ENCODE measurements at places on chromosomes 11 and 22. TPM values are rescaled to one million over a fixed set of nuclear protein-coding genes. Genes with fewer than 3 reads are reported as not detected.

Gene KCNE3
- total RNA-seq, result 18.6 TPM

Gene ASCL2
- 7.6 TPM for total RNA-seq

Gene SMC1B
- not detected for total RNA-seq

Gene SLC37A2
- 5.3 TPM for total RNA-seq

Gene TRIM51
- total RNA-seq, result not detected

Gene NDUFA6
- 54.1 TPM for total RNA-seq

Gene USP47
- 126 TPM for total RNA-seq

Gene GVQW3
- total RNA-seq, result 7.9 TPM

Gene NFAM1
- total RNA-seq, result 1.9 TPM

Gene ENTHD1
- not detected for total RNA-seq

Gene ILK
- total RNA-seq, result 143 TPM

Gene IGLL5
- total RNA-seq, result 1.3 TPM

Gene OR4C45
- total RNA-seq, result not detected

Gene VPREB1
- 1.2 TPM for total RNA-seq

Gene LMO1
- 0.99 TPM for total RNA-seq

Gene ANGPTL5
- total RNA-seq, result not detected

Gene KRTAP5-8
- 1.1 TPM for total RNA-seq

Gene PARVA
- 47.3 TPM for total RNA-seq

Gene APBB1
- 61.8 TPM for total RNA-seq

Gene NAALADL1
- 20.2 TPM for total RNA-seq

Gene TRIM48
- total RNA-seq, result not detected

Gene SPTY2D1
- 19.7 TPM for total RNA-seq

Gene MS4A6E
- total RNA-seq, result not detected

Gene AGBL2
- total RNA-seq, result 4.4 TPM

Gene HTR3B
- not detected for total RNA-seq

Gene TMEM191B
- 3.1 TPM for total RNA-seq

Gene GRAMD4
- total RNA-seq, result 31.3 TPM

Gene MYOD1
- 11.8 TPM for total RNA-seq

Gene OR52A1
- not detected for total RNA-seq

Gene CCDC81
- 2.6 TPM for total RNA-seq

Gene POTEH
- total RNA-seq, result not detected

Gene DCHS1
- 73.7 TPM for total RNA-seq

Gene MS4A3
- total RNA-seq, result 8.8 TPM

Gene CYTH4
- 12.2 TPM for total RNA-seq

Gene HSPB2
- 3.2 TPM for total RNA-seq

Gene SYT12
- total RNA-seq, result 0.18 TPM

Gene MPPED2
- total RNA-seq, result 28.1 TPM

Gene FBLN1
- total RNA-seq, result 145 TPM

Gene CEND1
- 0.12 TPM for total RNA-seq

Gene RAC2
- total RNA-seq, result 12.7 TPM

Gene OR8G5
- not detected for total RNA-seq

Gene VWCE
- total RNA-seq, result 2.4 TPM

Gene TYMP
- 11.6 TPM for total RNA-seq

Gene DMC1
- 2.9 TPM for total RNA-seq

Gene PEX16
- total RNA-seq, result 14.8 TPM

Gene OR51E2
- 0.23 TPM for total RNA-seq

Gene PLEKHA7
- 38.4 TPM for total RNA-seq

Gene RIN1
- total RNA-seq, result 3.8 TPM

Gene CRYBB2
- not detected for total RNA-seq

Gene WNT7B
- 16.3 TPM for total RNA-seq
